ENCODE measurements at places on chromosomes 3 and 15.
A peak's percentile ranks its signal among the peaks of the same experiment; 100 is the strongest.

GRCh38 chr3:64238971-64239667 lies 13.9 kb upstream of the PRICKLE2 start:
- DNase-seq, result no peak

DNA sequence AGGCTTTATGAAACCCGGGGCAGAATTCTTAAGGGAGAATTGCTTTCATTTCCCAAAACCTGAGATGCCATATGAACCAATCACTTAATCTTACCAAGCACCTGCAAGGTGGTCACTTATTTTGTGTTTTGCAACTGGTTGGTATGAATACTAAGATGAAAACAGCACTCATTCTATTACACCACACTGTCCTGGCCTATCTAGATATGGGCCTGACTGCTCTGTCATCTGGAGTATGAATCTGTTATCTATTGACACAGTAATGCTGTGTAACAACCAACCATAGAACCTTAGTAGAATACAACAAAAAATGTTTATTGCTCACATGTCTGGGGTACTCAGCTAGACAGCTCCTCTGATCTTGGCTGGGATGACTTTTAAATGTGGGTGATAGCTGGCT lies 74.8 kb downstream of the TMEM266 start:
- DNase-seq, result no peak

DNA sequence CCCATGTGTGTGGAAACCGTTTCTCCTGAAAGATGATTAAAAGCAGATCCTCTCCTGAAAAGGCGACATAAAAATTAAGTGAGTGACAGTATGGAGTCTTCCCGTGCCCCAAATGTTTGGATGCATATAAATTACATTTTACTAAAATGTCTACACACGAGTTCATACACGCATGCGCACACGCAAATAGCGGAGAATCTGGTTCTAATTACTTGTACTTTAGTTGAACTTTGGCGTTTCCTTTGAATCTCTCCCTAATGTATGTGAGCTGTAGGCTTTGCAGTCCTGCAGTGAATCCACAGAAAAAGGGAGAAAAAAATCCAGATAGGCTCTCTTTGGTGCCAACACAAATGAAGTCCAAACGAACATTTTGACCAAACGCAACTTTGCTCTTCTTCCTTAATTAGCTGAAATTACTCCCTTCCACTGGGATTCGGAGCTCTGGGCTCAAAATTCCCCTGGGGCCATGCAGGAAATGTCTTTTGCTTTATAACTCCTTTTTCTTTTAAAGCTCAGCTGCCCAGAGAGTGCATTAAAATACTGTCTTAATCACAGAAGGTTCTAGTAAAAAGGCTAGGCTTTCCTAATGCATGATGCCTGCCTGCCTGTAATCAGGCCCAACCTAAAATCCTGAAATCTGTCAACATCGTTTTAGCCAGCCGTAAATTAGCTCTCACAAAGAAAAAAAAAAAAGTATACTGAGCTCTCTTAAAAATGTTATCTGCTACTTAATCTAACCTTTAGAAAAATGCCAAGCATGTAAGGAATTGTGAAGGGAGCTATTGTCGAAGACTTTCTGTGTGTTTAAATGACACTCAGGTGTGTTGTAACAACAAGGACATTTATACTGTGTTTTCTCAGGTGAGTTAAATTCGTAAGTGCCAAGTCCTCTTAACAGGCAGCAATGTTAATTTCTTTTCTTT lies 26.2 kb downstream of the RARB start:
- DNase-seq, result no peak

- no peak for DNase-seq
These were observed at the start of gene MME for GRCh38 chr3:155079746-155080487. TSS of gene MME (plus strand) at chr3:155080319. CDS start at chr3:155084168, 3,849 bp downstream.

- DNase-seq, result no peak
These were observed 87.3 kb downstream of the DHX30 start for GRCh38 chr3:47890126-47890827.

- no peak for DNase-seq
These were observed 23.4 kb downstream of the NRROS start for GRCh38 chr3:196662711-196663571.

DNA sequence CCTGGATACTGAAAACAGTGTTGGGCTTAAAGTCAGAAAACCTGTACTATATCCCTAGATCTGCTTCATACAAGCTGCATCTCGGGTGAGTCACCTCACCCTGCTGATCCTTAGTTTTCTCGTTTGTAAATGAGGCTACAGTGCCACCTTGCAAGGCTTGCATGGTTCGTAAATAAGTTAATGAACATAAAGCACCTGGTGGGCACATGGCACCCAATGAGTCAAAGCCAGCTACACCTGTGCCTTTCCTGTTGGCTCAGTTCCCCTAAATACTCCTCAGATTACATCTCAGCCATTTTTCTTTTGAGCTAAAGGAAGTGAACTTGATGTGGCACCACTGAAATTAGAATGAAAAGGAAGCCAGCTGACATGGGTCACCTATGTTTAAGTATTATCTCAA lies 26.5 kb downstream of the RTP1 start:
- DNase-seq, result no peak

GRCh38 chr15:53000409-53000808 lies 210.3 kb upstream of the ONECUT1 start:
- no peak for DNase-seq

DNA sequence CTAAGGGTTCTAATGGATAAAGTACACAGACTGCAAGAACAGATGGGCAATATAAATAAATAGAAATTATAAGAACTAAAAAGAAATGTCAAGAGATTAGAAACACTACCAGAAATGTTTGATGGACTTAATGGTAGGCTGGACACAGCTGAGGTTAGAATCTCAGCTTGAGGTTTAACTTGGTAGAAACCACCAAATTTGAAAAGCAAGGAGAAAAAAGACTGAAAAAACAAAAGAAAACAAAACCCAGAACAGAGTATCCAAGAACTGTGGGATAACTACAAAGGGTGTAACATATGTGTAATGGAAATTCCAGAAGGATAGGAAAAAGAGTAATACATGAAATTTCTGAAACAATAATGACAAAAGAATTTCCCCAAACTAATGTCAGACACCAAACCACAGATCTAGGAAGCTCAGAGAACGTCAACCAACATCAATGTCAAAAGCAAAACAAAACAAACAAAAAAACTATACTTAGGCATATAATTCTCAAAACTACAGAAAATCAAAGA lies 35.0 kb downstream of the RFX7 start:
- DNase-seq, result no peak

GRCh38 chr3:190696777-190697501 lies 165.6 kb downstream of the GMNC start:
- no peak for DNase-seq

- no peak for DNase-seq
These were observed 17.6 kb downstream of the ASB14 start for GRCh38 chr3:57274845-57275244.

DNA sequence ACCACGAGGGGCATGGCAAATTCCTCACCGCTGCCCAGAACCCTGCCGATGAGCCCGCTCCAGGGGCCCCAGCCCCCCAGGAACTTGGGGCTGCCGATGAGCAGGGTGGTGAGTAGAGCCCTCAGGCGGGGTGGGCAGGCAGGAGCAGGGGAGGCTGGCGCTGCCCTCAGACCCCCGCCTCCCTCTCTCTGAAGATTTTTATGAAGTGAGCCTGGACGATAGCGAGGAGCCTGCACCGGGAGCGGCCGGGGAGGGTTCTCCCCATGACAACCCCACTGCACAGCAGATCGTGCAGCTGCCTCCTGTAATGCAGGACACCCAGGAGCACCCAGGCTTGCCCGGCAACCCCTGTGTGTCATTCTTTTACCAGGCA lies 56.7 kb upstream of the UBE2Q2 start:
- DNase-seq, result no peak

DNA sequence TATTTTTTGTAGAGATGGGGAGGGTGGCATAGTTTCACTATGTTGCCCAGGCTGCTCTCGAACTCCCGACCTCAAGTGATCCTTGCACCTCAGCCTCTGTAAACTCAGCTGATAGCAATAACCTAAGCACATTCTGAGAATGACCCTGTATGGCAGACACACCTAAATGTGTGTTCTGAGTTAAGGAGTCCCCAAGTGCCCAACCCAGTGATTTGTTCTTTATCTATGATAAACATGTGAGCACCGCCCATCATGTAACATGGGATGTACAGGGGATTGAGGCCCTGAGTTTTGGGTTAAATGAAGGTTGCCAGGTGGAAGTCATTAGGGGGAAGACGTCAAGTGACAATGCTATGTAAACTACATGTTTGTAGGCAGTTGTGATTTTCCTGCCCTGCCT lies 5.7 kb downstream of the NCEH1 start:
- DNase-seq, result no peak

GRCh38 chr3:107657971-107658370 lies 135.2 kb downstream of the BBX start:
- DNase-seq, result no peak

- DNase-seq, result no peak
These were observed 3.3 kb upstream of the UBL7 start for GRCh38 chr15:74464216-74464615.

DNA sequence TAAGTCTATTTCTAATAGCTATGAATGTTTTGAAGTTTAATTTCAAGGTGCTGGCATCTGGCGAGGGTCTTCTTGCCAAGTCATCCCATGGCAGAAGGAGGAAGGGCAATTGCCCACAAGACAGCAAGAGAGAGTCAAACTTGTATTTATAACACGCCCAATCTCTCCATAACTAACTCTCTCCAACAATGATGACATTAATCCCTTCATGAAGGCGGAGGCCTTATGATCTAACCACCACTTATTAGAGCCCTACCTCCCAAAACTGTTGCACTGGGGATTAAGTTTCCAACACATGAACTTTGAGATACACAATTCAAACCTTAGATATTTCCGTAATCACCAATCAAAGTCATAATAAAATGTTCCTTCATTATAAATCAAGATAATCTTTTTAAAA lies 406.9 kb downstream of the CNTN6 start:
- no peak for DNase-seq

DNA sequence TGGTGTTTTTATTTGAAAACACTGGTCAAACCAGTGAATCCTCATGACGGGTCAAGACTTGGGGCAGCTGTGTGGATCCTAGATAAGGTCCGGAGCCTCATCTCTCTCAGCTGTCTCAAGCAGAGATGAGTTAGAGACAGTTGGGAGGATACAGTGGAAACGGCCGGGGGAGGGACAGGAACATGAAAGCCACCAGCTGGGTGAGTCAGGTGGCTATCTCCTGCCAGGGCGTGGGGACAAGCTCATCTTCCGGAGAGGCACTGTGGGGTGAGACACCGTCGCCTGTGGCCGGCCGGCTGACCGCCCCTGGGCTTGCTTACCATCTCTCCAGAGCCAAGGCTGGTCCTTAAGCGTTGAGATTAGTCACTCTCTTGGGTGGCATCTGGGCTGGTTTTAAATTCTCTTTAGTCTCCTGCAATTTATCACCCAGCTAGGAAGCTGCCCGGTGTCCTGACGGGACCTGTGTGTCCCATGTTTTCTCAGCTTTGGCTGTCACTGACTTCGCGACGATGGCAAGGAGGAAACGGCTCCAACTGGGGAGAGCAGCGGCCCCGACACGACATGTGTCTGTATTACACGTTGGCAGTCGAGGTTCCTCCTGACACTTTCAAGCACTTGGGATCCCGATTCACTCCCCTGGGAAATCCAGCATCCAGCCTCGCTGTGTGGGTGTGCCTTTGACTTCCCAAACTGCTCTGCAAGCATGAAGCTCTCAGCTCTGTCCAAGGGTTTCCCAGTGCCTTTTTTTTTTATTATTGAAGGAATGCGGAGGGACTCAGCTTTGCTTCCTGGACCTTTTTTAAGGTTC lies 7.5 kb downstream of the ST8SIA2 start:
- DNase-seq, result no peak

DNA sequence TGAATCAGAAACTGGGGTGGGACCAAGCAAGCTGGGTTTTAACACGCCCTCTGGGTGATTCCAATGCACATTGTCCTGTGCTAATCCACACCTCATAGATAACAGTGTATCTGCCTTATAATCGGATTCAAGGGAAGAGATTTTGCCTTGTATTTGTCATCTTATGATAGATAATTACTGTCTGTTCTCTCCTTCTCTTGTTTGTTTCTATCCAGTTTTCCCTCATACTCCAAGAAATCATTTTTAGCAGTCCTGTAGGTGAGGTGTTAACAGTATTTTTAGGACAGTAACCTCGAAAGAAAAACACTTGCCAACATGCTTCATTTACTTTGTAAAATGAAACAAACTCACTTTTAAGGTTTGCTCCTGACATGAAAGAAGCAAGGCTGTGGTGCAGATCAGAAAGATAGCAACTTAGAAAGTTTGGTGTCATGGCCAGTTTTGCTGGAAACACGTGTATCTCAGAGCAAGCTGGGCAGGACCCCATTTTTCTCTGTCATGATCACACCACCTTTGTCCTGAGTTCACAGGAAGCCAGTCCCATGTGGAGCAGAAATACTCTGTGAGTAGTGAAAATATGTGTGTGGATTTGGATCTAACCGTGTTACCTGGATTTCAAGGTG lies 72.6 kb downstream of the TRAK1 start:
- no peak for DNase-seq

DNA sequence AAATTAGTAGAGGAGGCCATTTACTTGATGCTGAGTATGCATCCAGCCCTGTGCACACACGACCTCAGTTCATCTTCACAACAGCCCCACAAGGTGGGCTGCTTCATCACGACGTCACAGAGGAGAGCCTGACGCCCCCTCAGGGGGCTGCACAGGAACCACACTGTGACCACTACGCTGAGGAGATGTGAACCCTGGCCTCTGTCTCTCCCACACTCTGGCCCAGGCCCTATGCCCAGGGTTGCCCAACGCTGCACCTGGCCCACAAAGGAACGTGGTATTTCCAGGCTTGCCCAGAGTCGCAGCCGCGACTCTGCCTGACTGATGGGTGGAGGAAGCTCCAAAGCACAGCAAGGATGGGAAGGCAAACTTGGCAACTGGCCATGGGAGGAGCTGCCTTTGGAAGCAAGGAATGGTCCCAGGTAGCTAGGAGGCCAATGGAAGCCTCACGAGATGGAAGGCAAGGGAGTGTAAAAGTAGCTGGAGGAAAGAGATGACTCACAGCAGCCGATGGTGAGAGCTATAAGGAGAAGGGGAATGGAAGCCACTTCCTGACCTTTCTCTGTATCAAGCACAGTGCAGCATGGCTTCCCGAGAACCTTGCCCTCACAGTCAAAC lies 226.0 kb downstream of the KLF13 start:
- DNase-seq, result no peak

- DNase-seq, result peak; percentile 2
These were observed 847 bp downstream of the WHAMM start for GRCh38 chr15:82810061-82810889.

GRCh38 chr15:83312071-83312470 lies 27.6 kb upstream of the BNC1 start:
- DNase-seq, result no peak

DNA sequence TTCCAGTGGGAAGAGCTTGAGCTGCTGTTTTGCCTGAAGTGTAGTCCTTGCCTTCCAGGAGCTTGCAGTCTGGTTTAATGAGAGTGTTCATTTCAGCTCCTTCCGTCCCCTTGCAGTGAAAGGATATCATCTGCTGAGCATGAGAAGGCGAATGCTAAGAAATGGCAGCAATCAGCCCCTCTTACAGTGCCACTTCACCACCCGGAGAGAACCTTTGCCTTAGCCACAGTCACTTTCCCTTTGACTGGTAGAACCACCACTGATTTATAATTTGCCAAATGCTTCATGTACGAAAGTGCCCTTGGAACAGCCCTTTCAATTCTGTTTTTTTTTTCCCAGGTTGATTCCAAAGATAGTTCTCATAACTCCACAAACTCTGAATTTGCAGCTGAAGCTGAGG lies 11.5 kb downstream of the TATDN2 start:
- no peak for DNase-seq

- DNase-seq, result no peak
These were observed 16.4 kb downstream of the ESYT3 start for GRCh38 chr3:138450704-138451424.
